ENCODE measurements at places on chromosomes 3 and 15.

DNA sequence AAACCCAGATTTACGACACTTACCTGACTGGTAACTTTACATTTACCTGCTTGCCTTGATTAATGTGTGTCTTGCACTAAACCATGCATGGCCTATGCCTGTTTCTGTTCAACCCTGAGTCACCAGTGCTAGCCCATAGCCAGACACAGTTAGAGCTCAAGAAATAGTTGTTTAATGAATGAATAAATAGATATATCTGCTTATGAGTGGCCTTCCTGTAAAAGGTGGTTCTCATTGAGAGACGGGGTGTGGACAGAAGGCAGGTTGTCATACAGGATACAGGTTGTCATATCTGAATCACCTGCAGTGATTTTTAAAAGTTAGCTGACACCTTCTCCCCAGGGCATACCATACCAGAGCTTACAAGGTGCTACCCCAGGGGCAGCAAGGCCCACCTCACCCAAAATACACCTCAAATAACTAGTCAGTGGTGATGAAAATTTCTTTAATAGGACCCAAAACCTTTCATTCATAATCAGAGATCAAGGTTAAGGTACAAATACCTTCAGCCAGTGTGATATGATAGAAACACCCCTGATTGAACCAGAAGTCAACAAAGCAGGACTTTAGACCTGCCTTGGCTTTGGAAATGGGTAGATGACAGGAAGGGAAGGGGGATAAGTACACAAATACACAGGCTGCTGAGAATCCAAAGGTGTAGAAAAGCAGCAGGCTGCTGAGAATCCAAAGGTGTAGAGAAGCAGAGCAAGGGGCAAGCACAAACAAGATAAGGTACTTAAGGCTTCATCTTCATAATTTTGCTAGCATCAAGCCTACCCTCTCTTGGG is 45.4 kb upstream of the TSC22D2 start:
- no peak for DNase-seq

- no peak for DNase-seq
Measured at GRCh38 chr15:63712828-63713520, 115.8 kb downstream of the FBXL22 start.

- DNase-seq = no peak
Measured at GRCh38 chr3:68958932-68959331, 26.6 kb upstream of the TAFA4 start.

GRCh38 chr3:9310043-9310442 is 52.8 kb upstream of the THUMPD3 start:
- peak; percentile 46 for DNase-seq

- DNase-seq = no peak
Measured at GRCh38 chr3:181718369-181718768, 6.6 kb downstream of the SOX2 start.

GRCh38 chr15:28986108-28986507 is 100.3 kb downstream of the APBA2 start:
- no peak for DNase-seq

DNA sequence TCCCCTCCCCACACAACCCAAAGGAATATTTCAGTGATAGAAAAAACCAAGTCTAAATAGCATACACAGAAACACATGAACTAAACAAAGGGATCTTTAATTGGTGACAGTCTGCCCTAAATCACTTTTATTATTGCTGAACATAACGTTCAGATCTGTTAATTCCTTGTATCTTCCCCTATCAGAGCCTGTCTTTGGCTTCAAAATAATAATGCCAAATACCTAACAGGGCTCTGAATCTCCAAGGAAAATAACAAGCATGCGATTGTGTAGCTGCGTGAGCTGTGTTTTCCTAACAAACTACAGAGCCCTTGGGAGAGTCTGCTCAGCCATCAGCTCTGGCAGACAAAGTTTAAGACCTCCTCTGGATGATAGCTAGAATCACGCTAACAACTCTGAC is 1010.1 kb downstream of the ROBO1 start:
- no peak for DNase-seq

DNA sequence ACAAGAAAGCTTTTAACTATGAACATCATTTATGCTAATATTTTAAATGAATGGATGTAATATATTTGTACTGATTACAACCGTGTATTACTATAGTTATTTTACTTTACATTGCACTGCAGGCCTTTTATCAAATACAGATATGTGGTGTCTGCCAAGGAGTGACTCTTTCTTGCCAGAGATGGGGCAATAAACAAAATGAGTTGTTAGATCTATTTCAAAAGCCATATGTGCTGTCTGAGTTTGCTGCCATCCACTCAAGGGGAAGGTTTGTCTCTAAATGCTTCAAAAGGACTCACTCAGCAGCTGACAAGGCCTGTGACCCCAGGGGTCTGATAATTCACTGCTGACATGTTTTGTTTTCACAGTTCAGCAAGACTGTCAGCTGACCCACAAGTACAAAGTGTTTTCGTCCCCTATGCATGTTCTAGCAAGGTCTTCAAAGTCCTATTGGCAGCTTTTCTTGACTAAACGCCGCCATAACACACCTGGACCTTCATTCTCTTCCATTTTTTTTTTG is 41.3 kb upstream of the ZBED2 start:
- no peak for DNase-seq

DNA sequence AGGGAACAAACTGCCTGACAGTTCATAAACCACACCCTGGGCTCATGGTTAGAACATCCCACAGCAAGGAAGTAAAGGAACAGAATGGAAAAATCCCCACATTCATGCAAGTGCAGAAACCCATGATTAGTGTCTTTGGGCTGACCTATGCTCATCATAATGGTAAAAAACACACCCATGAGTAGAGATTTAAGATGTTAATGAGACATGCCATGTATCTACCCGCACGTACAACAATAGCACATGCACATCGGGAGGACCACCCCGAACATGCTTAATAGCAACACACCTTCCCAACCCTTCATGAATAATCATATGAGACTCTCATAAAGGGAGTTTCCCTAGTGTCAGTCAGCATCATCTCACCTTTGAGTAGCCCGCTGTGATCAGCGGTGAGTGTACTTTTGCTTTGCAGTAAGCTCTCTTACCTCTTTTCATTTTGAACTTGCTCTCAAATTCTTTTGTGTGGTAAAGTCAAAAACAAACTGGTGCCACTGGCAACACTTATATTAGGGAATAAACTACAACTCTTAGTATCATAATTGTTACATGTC is 23.2 kb downstream of the ZBED2 start:
- DNase-seq = no peak

DNA sequence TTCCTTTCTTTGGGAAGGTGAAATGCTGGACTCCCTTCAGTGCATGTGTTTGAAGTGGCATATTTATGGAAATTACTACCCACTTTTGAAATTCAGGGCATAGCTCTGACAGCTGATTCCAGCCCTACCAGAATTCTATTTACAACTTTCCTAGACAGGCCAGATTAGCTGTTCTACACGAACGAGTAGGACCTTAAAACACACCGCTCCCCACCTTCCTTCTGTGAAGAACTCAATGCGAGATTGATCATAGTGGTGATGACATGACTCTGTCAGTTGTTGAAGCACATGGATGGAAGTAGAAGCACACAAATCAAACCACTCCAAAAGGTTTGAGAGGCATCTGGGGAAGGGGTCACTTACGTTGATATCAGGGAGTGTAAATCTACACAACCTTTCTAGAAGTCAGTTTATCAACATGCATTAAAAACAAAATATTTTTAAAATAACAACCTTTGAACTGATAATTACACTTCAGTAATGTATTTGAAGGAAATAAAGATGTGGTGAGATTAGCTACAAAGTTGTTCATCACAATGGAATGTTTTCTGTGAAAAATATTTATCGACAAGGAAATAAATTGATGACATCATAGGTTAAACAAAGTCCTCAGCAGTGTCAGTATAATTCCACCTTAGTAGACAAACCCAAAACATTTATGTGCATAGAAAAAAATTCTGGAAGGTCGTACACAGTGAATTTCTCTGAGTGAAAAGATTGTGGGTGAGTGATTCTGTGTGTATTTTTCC is 29.8 kb downstream of the RARB start:
- peak; percentile 31 for DNase-seq

- peak; percentile 84 for DNase-seq
Measured at GRCh38 chr3:66280304-66280703, 59.5 kb downstream of the SLC25A26 start.

DNA sequence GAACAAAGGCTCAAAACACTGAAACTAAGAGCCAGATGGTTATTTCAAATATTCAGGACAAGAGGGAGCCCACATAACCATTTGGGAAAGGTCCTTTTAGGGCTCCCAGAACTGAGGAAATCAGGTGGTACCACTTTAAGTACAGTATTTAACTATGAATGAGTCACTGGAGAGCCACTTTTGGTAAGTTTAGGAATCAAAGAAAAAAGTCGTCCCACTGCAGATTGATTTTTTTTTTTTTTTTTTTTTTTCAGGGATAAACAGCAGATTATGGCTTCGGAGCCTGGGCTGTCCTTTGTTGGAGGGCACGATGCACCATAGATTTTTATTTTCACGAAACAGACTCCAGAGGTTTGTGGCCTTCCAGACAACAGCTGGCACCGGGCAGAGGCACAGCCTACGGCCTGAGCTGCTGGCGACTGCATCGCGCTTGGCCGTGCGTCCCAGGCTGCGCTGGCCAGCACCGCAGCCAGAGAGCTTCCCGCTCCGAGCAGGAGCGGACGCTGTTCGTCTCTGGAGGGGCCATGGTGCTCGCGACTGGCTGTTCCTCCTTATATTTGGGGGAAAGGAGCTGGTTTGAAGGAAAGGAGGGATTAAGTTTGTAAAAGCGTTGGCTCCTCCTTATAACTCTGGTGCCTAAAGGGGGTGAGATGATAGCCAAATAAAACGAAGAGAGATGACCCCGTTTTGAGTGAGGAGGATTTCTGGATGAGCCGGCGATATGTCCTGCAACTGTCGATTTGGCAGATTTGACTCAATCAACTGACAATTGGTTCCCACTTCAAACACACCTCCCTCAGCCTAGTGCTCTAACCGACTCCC is 152.9 kb upstream of the GOLIM4 start:
- DNase-seq = no peak

DNA sequence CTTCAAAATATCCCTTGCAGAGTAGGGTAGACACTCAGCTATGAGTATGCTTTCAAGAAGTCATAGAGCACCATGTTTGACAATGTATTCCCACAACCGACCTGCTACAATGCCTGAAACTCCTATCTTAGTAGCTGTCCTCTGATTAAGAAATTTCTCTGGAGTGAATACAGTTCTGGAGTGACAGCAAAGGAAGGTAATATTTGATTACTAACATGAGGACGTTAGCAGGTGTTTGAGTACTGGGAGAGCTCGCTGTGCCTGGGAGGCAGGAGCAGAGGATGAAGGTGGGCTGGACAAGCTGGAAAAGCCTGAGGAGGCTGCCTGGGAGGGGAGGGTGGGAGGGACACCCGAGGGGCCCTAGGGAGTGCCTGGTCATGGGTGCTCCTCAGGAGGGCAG is 42.9 kb downstream of the PARP15 start:
- no peak for DNase-seq

- DNase-seq = no peak
Measured at GRCh38 chr3:185715091-185715490, 109.8 kb downstream of the IGF2BP2 start.

DNA sequence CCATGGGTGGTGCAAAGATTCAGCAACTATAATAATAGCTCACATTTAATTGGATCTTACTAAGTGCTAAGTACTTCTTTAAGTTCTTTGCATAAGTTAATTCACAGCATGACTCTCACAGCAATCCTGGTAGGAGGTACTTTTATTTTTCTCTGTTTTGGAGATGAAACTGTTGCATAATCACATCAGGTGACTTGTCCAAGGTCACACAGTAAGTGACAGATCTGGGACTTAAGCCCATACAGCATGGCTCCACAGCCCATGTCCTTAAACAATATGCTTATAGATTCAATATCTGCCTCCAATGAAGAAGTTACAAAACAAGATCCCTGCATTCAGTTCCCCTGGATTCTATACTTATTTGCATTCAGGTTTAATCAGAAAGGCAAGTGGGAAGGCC is 171.8 kb downstream of the CNTN3 start:
- DNase-seq = no peak

DNA sequence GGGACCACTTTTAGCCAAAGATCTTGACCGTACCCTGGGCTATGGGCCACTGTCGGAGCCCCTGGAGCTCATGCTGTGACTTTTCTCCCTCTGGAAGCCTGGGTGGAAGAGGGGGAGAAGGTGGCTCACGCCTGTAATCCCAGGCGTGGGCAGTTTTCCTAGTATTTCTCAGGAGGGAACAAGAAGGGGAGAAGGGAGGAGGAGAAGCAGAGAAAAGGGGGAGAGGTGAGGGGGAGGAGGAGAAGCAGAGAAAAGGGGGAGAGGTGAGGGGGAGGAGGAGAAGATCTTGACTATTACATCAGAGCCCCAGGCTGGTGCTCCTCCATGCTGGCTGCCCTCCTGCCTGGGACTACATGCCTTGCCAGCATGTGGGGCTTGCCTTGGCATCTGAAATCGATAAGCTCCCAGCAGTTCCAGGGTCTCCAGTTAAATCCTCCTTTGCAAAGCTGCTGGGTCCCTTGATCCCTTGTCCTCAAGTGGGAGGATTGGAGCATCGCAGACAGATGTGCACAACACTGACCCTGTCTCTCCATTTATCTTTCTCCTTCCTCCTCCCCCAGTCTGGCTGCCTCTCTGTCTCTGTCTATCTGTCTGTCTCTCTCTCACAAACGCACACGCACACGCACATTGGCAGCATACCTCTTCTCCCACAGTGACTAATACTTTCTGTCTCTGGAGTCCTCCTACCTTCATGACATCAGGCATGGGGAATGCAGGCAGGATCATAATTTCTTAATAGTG is 41.6 kb downstream of the MRAS start:
- no peak for DNase-seq

DNA sequence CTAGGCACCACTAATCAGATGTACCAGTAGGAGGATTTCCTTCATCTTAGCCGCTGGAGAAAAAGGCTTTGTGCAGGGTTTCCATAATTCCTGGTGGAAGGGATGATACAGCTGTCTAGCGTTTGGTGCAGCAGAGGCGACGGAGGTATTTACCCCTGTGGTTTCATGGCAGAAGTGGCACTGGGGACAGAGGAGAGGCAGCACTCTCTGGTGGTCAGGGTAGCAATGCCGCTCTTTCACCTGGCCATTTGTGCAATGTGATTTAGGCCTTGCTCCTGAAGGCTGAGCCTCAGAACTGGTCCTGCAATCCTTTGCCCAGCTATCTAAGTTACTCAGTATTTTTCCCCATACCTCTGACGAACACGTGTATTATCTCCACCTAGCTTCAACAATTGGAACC is 47.1 kb upstream of the BNIP2 start:
- no peak for DNase-seq

- no peak for DNase-seq
Measured at GRCh38 chr3:150059241-150059640, 88.5 kb upstream of the PFN2 start.

GRCh38 chr3:187782006-187782405 is 36.7 kb upstream of the BCL6 start:
- no peak for DNase-seq

GRCh38 chr3:186582541-186582940 is 12.0 kb downstream of the DNAJB11 start:
- DNase-seq = no peak

GRCh38 chr15:90028376-90028944 is 27.3 kb downstream of the ZNF710 start:
- no peak for DNase-seq

All from LNCaP clone FGC (cell line).